Omental fat pad (tissue), 4 donors: ENCODE measurements at places on chromosomes 3 and 15.

DNA sequence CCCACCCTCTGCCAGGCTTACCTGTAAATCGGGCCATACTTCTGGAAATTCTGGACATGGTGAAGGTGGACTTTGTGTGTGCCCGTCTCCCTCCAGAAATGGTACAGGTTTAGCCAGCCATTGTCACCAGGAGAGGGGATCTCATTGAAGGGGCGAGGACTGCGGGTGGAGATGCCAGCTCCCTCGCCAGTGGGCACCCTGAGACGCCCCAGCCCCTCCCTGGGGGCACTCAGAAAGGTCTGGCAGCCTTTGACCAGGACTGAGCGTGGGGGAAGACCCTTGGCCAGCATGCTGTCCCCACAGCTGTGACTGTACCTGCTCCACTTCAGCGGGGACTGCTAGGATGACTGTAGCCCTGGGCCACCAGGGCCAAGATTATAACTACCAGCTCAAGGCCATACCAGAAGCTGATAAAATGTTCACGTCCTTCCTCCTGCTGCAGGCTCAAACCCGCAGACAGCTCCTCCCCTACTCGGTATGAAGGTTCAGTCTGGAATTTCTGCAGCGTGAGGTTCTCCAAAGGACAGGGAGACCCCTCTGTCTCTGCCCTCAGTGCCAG lies at the start of gene CYP11A1:
TSS of gene CYP11A1 (minus strand) at position 351 of the 559 bp plus-strand sequence. CDS start at position 290, 61 bp downstream.
- no peak for DNase-seq

DNA sequence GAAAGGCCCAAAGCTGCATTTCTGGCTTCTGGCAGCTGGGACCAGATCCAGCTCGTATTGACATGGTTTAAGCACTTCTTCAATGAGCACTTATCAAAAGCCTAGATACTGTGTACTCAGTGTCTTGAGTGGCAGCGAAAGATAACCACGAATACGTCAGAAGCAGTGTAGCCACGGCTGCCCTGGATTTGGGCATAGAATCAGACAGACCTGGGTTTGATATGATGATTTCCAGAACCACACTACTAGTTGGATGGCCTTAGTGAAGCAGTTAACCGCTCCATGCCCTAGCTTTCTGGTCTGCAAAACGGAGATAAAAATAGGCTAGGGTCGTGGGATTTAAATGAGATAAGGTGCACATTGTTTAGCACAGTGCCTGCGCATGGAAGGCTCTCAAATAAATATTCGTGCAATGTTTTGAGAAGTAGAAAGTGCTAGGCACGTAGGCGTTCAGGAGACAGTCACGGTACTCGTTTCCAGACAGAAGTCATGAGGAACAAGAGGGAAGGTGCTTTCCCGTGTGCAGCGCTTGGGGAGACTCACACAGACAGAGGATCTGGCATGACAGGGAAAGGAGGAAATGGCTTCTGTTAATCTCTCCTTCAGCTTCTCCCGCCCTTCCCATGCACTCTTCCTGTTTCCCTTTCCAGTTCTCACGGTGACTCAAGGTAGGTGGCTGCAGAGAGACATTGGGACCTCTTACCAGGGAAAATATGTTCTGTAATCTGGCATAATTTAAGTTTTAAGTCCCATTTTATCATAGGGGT lies 70.3 kb downstream of the CCNL1 start:
- no peak for DNase-seq

DNA sequence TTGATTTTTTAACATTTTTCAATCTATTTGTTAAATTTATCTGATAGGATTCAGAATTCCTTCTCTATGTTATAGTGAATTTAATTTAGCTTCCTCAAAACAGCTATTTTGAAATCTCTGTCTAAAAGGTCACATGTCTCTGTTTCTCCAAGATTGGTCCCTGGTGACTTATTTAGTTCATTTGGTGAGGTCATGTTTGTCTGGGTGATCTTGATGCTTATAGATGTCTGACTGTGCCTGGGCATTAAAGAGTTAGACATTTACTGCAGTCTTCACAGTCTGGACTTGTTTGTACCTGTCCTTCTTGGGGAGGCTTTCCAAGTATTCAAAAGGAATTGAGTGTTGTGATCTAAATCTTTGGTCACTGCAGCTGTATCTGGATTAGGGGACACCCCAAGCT lies 169.5 kb upstream of the C2CD4B start:
- DNase-seq, result no peak

GRCh38 chr3:117282566-117282965 lies 573.0 kb downstream of the TUSC7 start:
- DNase-seq, result no peak

DNA sequence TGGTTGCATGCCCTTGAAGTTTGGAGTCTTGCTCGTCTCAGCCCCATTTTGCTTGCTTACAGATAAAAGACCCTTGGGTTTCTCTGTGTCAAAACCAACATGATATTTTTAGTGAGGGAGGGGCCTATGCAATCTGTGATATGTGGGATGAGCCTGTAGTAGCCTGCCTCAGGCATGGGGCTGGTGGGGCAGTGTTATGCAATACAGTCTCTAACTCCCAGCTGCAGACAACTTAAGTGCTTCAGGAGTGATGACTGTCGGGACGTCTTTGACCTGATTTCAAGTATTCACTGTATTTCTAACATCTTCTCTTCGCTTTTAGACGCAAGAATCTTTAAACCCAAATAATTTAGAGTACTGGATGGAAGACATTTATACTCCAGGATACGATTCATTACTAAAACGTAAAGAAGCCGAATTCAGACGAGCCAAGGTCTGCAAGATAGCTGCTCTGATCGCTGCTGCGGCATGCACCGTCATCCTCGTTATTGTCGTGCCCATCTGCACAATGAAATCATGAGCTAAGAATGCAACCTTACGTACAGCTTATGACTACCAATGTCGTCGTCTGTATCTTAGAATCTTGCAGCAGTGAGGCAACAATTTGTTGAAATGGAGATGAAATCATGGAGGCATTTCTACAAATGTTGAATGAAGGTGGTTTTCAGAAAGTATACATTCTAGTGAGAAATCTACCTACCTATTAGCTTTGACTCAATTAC lies 35.9 kb downstream of the MINAR1 start:
- DNase-seq, result no peak

GRCh38 chr15:41347236-41347635 lies 14.6 kb downstream of the NUSAP1 start:
- DNase-seq, result no peak

DNA sequence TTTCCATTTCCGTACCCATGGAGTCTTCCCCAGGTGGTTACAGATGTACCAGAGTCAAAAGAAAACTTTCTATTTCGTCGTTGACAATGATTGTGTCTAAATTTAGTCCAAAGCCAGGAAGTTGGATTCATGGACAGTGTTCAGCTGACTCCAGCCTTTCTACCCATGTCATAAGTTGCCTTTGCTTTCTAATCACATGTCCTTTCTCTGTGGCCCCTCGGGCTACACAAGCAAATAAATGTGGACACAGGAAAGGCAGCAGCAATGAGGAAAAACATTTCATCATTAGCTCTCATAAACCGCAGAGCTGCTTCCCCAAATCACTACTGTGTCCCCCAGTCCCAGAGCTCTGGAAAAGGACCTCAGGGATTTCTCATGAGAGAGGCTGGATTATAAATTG lies 82.0 kb downstream of the USF3 start:
- DNase-seq, result no peak

DNA sequence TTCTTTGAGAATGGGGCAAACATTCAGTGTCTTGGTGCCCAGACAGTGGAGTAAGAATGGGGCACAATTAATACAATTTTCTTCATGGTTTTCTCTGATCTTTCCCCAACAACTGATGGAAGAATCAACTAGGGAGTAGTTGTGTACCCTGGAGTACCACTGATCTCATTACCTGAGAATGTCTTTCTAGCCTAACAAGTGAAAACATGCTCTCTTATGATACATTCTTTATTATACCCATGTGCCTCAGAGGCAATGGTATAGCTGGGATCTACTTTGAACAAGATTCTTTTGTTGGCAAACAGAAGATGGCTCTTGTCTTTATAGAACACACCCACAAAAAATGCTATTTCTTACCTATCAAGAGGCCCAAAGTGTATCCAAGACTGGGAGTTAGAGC lies 250.6 kb upstream of the CMC1 start:
- DNase-seq, result no peak

DNA sequence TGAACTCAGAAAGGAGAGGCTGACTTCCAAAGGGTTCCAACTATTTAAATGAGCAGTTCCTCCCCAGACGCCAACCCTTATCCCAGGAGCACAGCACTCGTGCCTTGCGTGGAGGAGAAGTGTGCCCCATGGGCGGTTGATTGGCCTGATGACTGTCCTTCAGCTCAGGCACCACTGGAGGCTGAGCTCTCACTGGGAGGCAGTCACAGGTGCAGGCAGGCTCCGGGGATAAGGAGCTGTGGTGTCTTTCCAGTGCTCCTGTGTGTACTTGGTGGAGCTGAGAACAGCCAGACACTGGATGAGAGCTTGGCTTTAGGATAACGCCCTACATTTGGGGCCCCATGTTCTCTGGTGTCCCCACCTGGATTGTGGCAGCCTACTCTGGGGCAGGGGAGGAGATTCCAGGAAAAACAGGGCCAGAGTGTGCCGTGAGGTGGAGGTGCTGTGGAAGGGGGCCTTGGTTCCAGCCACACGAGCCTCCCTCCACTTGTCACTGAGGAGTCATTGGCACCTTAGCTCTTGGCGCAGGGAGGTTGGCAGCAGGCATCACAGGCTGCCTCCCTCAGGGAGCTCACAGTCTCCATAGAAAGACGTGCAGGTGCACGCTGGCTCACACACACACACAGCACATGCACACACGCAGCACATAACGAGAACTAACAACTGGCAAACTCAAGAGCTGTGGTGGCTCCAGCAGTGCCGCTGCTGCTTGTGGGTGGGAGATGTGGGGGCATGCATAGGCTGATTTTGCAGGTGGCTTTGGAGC lies 22.7 kb upstream of the EPHB3 start:
- no peak for DNase-seq

DNA sequence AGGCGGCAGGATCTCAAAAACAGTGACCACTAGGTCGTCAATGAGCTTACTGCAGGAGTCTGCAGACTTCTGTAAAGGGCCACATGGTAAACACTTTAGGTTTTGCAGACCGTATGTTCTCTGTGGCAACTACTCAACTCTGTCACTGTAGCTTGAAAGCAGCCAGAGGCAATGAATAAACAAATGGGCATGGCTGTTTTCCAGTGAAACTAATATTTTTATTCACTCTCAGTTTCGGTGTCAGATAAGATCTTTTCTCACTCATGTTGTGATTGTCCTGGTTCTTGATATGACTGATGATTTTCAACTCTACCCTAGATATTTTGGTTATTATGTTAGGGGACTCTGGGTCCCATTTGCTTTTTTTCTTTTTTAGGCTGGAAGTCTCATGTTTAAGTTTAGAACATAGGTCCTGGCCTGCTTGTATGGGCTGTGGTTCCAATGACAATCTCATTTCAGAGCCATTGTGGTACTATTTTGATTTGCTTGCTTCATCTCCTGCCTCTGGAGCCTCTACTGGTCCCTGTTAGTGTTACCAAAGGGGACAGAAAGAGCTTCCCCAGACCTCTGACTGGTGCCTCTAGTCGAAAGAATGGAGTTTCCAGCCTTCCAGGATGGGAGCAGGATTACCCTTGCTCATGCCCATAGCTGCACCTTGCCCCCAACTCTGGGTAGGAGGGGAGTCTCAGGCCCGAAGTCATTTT lies 222.0 kb downstream of the STT3B start:
- DNase-seq, result no peak

DNA sequence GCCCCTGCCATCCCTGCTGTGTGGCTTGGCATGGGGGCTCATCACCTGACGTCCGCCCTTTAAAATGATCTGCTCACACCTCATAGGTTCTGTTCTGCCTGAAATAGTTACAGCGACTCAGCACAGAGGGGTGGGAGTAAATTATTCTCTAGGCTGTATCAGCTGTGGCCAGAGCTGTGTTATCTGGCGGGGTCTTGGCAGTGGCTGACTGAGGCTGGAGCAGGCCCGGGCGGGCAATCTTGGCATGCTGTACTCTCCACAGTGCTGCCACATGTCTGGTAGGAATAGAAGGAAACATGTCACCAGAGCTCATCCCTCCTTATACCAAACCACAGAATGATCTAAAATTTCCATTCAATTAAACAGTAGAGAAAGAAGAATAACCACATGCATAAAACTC lies 499.9 kb upstream of the LMCD1 start:
- no peak for DNase-seq

- DNase-seq, result no peak
Measured at GRCh38 chr3:21718161-21718765, 32.7 kb downstream of the ZNF385D start.

GRCh38 chr3:87792534-87793336 lies 266.1 kb downstream of the CGGBP1 start:
- DNase-seq, result no peak

- no peak for DNase-seq
Measured at GRCh38 chr3:126663750-126664149, 8.8 kb upstream of the TXNRD3 start.

GRCh38 chr3:125148016-125148812 lies 64.3 kb downstream of the SLC12A8 start:
- DNase-seq, result no peak

- no peak for DNase-seq
Measured at GRCh38 chr3:38136393-38136776, 542 bp downstream of the ACAA1 start.

DNA sequence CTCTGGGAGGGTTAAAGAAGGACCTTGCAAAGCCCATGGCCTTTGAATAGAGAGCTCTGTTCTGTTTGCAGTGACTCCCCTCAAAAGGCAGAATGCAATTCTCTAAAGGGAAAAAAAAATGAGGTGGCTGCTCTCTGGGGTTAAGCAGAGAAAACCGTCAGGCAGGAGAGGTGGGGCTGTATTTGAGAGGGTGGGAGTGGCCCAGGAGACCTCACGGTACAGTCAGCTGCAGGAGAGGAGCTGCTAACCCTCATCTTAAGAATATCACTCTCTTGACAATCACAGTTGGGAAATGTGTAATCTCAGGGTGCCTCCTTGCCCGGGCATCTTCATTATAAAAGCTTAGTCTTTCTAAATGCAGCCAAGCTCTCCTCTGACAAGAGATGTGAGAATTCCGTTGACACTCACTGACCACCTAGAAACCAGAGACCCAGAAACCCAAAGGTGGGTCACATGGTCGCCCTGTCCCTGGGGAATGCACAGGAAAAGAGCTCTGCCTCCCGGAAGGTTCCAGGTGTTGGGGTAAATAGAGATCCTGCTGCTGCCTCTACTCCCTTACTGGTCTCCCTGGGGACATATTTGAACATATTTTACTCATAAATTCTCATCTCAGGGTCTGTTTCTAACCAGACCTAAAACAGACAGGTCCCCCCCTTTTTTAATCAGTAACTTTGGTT lies 159.1 kb upstream of the CTDSPL start:
- DNase-seq, result no peak

GRCh38 chr3:182601597-182601996 lies 191.7 kb upstream of the ATP11B start:
- DNase-seq, result no peak
